Activated CD4-positive, alpha-beta memory T cell treated with anti-CD3 and anti-CD28 coated beads, Interleukin-2, amount 10 ng/mL, durations not matched to agents 7 days and 5 days (primary cell): ENCODE measurements at places on chromosomes 13 and 19. TPM values are rescaled to one million over a fixed set of nuclear protein-coding genes. Genes with fewer than 3 reads are reported as not detected.

- H3K4me3 ChIP-seq, result no peak overlapping the region
- peaks cover 14% of the 10 kb centered on the region for H3K4me1 ChIP-seq
- peaks cover 42% of the 10 kb centered on the region for H3K27me3 ChIP-seq
- no peak for DNase-seq
- H3K27ac ChIP-seq, result no peak overlapping the region
Measured at GRCh38 chr13:36814465-36814864, 4.6 kb upstream of the RFXAP start.

GRCh38 chr19:51365211-51365964 lies 800 bp downstream of the ETFB start:
- peak overlapping the region; percentile 95 for H3K4me3 ChIP-seq
- peak overlapping the region; percentile 100 for H3K27ac ChIP-seq
- H3K36me3 ChIP-seq, result peaks cover 27% of the 10 kb centered on the region
- no peaks in the 10 kb centered on the region for H3K27me3 ChIP-seq
- DNase-seq, result peak; percentile 26

DNA sequence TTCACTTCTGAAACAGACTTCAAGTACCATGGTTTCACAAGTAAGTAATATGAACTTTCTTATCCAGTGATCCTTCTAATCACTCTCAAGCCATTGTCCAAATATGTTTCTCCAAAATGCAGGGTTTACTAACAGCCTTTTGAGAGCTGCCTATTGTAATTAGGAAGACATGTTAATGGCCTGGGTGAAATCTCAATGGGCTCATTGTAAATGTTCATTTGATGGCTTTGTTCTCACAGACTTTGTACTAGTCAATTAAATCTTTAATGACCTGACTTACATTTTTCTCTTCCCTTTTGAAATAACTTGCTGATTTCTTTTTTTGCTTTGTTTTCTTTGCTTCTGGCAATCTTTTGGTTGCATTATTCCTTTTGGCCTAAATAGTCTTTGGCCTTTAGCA lies 444.8 kb downstream of the LIG4 start:
- no peaks in the 10 kb centered on the region for H3K4me1 ChIP-seq
- H3K27me3 ChIP-seq, result no peaks in the 10 kb centered on the region
- DNase-seq, result no peak
- no peaks in the 10 kb centered on the region for H3K36me3 ChIP-seq
- H3K4me3 ChIP-seq, result no peak overlapping the region
- no peak overlapping the region for H3K27ac ChIP-seq

DNA sequence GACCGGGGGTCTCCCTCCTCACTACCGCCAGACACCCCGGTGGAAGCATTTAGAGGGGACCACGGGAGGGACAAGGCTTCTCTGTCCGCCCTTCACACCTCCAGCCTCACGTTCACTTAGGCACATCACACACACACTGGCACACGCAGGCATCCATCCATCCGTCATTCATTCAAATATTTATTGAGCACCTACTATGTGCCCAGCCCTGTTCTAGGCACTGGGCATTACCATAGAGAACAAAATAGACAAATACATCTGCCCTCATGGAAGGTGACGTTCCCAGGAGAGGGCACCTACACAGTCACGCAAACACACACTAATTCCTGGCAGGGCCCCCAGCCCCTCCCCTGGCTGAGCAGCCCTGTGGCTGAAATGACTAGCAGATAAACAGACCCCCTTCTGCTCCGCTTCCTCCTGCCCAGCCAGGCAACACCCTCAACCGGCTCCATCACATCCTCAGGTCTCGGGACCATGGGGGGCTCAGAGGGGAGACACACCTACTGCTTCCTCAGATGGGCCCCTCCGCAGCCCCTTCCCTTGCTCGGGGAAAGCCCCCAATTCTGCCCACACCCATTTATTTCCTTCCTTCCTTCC lies 3.7 kb upstream of the NOP53 start:
- no peak overlapping the region for H3K27ac ChIP-seq
- DNase-seq, result no peak
- peaks cover 1% of the 10 kb centered on the region for H3K36me3 ChIP-seq
- no peaks in the 10 kb centered on the region for H3K27me3 ChIP-seq

- no peaks in the 10 kb centered on the region for H3K36me3 ChIP-seq
- no peaks in the 10 kb centered on the region for H3K4me1 ChIP-seq
- no peaks in the 10 kb centered on the region for H3K27me3 ChIP-seq
- H3K27ac ChIP-seq, result no peak overlapping the region
- no peak overlapping the region for H3K4me3 ChIP-seq
Measured at GRCh38 chr13:51262501-51263211, 40.5 kb downstream of the FAM124A start.

DNA sequence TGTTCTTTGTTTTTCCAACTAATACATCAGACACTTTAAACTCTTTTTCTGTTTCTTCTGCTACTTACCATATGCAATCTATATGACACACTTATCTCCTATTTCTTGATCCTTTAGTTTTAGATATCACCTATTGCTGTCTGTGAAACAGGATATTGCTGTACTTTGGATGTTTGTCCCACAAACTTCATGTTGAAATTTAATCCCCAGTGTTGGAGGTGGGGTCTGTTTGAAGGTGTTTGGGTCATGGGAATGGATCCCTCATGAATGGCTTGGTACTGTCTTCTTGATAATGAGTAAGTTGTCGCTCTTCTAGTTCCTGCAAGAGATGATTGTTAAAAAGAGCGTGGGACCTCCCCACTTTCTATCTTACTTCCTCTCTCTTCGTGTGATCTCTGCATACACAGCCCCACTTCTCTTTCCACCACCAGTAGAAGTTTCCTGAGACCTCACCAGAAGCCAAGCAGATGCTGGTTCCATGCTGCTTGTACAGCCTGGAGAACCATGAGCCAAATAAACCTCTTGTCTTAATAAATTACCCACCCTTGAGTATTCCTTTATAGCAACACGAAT lies 244.2 kb downstream of the NHLRC3 start:
- no peaks in the 10 kb centered on the region for H3K36me3 ChIP-seq
- no peak overlapping the region for H3K4me3 ChIP-seq
- H3K4me1 ChIP-seq, result no peaks in the 10 kb centered on the region
- DNase-seq, result no peak

GRCh38 chr19:36151144-36152018 lies 866 bp downstream of the COX7A1 start:
- H3K36me3 ChIP-seq, result peaks cover 47% of the 10 kb centered on the region
- peaks cover 7% of the 10 kb centered on the region for H3K4me1 ChIP-seq
- H3K27me3 ChIP-seq, result no peaks in the 10 kb centered on the region
- DNase-seq, result no peak
- no peak overlapping the region for H3K27ac ChIP-seq

GRCh38 chr13:109249780-109250528 lies 536.4 kb downstream of the IRS2 start:
- H3K27ac ChIP-seq, result no peak overlapping the region
- no peaks in the 10 kb centered on the region for H3K36me3 ChIP-seq
- no peak overlapping the region for H3K4me3 ChIP-seq
- no peaks in the 10 kb centered on the region for H3K27me3 ChIP-seq
- H3K4me1 ChIP-seq, result no peaks in the 10 kb centered on the region

DNA sequence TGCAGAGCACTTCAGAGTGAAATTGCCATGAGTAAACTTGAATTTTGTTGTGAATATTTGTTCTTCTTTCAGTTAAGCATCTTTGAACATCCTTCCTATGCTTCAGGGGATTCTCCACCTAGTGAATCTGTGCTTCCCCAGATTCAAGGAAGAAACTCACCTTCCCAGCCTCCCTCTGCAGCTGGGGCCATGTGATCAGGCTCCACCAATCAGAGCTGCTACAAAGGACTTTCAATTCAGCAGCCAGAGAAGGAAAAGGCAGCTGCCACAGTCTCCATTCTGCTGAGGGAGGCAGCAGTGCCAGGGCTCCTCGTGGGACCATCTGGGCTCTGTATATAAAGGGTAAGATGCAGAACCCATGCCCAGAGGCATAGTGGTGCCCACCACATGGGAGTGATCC lies 89.7 kb upstream of the SIAH3 start:
- no peak overlapping the region for H3K4me3 ChIP-seq
- H3K27me3 ChIP-seq, result peaks cover 18% of the 10 kb centered on the region
- no peaks in the 10 kb centered on the region for H3K36me3 ChIP-seq

DNA sequence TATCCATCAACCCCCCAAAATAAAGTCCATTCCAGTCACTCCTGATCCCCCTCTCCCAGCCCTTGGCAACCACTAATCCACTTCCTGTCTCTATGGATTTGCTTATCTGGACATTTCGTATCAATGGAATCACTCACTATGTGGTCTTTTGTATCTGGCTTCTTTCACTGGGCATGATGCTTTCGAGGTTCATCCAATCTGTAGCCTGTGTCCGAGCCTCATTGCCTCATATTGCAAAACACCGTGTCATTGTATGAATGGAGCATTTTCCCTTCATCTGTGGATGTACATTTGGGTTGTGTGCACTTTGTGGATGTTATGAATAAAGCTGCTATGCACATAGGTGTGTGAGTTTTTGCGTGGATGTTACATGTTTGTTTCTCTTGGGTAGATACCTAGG lies 1.4 kb upstream of the FZR1 start:
- no peak for DNase-seq
- no peaks in the 10 kb centered on the region for H3K27me3 ChIP-seq
- peak overlapping the region; percentile 98 for H3K27ac ChIP-seq
- peaks cover 48% of the 10 kb centered on the region for H3K4me1 ChIP-seq

- no peak for DNase-seq
- H3K27me3 ChIP-seq, result no peaks in the 10 kb centered on the region
- H3K36me3 ChIP-seq, result no peaks in the 10 kb centered on the region
- no peak overlapping the region for H3K4me3 ChIP-seq
- no peaks in the 10 kb centered on the region for H3K4me1 ChIP-seq
Measured at GRCh38 chr19:43683905-43684304, 13.9 kb upstream of the PLAUR start.

GRCh38 chr13:29855784-29856183 lies 5.4 kb upstream of the UBL3 start:
- no peaks in the 10 kb centered on the region for H3K36me3 ChIP-seq
- H3K27ac ChIP-seq, result no peak overlapping the region
- no peak overlapping the region for H3K4me3 ChIP-seq
- H3K4me1 ChIP-seq, result peaks cover 30% of the 10 kb centered on the region
- DNase-seq, result no peak

GRCh38 chr19:4059453-4059871 lies 7.2 kb downstream of the ZBTB7A start:
- DNase-seq, result no peak
- no peak overlapping the region for H3K4me3 ChIP-seq
- H3K36me3 ChIP-seq, result peaks cover 44% of the 10 kb centered on the region

DNA sequence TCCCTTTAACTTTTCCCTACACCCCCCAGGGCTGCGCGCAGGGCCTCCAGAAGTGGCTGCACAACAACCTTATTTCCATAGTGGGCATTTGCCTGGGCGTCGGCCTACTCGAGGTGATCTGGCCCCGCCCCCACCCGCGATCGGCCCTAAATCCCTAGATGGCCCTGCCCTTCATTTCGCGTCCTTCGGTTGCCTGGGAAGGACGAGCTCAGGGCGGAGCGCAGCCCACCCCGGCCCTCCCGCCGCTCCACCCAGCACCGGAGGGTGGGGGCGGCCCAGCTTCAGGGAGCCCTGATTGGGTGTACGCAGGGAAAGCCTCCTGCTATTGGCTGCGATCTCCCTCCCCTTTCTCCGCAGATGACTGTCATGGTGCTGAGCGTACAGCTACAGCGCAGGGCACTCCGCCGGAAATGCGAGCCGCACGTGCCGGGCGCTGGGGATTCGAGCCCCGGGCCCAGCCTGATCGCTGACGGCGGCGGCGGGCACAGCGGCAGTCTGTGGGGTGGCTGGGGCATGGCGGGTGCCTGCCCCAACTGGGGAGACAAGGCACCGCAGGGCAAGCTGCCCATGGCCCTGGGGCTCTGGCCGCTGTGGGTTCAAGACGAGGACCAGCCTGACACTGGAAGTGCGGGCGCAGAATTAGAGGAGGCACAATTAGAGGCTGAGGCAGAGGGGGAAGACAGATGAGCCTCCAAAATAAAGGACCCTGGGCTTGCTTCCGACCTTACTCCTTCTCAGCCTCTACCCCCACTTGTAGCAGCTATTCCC lies 4.3 kb downstream of the CD37 start:
- H3K27ac ChIP-seq, result no peak overlapping the region
- H3K4me1 ChIP-seq, result peaks cover 47% of the 10 kb centered on the region
- peaks cover 52% of the 10 kb centered on the region for H3K36me3 ChIP-seq
- no peaks in the 10 kb centered on the region for H3K27me3 ChIP-seq

GRCh38 chr13:91739751-91740150 lies 341.3 kb downstream of the GPC5 start:
- DNase-seq, result no peak
- H3K4me3 ChIP-seq, result no peak overlapping the region
- H3K27me3 ChIP-seq, result no peaks in the 10 kb centered on the region
- H3K36me3 ChIP-seq, result no peaks in the 10 kb centered on the region
- no peaks in the 10 kb centered on the region for H3K4me1 ChIP-seq

- H3K27me3 ChIP-seq, result no peaks in the 10 kb centered on the region
- DNase-seq, result peak; percentile 16
- no peak overlapping the region for H3K27ac ChIP-seq
- H3K4me3 ChIP-seq, result no peak overlapping the region
Measured at GRCh38 chr13:87274209-87274819, 396.9 kb upstream of the SLITRK5 start.

- no peak for DNase-seq
- H3K4me1 ChIP-seq, result no peaks in the 10 kb centered on the region
- H3K36me3 ChIP-seq, result no peaks in the 10 kb centered on the region
- H3K4me3 ChIP-seq, result no peak overlapping the region
- peaks cover 28% of the 10 kb centered on the region for H3K27me3 ChIP-seq
Measured at GRCh38 chr13:76971215-76971614, 20.7 kb upstream of the CLN5 start.

GRCh38 chr13:40206241-40207000 lies 460.0 kb downstream of the FOXO1 start:
- no peaks in the 10 kb centered on the region for H3K27me3 ChIP-seq
- peaks cover 31% of the 10 kb centered on the region for H3K4me1 ChIP-seq
- DNase-seq, result peak; percentile 44
- H3K27ac ChIP-seq, result peak overlapping the region; percentile 96

DNA sequence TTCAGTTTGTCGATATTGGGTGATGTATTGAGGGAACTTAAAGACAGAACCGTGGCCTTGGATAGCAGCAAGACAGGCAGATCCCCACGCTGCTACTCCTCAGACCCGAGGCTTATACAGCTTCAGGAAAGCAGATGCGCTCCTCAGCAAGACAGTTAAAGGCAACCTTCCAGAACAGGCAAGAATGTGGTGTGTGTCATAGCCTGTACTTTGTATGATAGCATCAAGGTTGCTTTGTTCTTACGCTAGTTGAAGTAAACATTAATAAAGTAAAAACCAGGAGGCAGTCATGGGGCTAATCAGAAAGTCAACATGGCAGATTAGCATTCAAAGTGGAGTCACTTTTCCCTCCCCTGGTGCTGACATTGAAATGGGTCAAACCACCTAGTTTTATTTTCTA lies 473.2 kb downstream of the DCT start:
- H3K4me1 ChIP-seq, result no peaks in the 10 kb centered on the region
- H3K4me3 ChIP-seq, result no peak overlapping the region
- H3K36me3 ChIP-seq, result no peaks in the 10 kb centered on the region
- DNase-seq, result no peak
- H3K27me3 ChIP-seq, result no peaks in the 10 kb centered on the region

MCEMP1 gene
- not detected for total RNA-seq

LGALS4 gene
- total RNA-seq, result 0.81 TPM

ZNF471 gene
- total RNA-seq, result 0.28 TPM

PTPRH gene
- total RNA-seq, result not detected

LGI4 gene
- total RNA-seq, result 0.55 TPM

CGB3 gene
- total RNA-seq, result not detected

SYNE4 gene
- total RNA-seq, result 2.5 TPM

EGLN2 gene
- total RNA-seq, result 127 TPM
